ENCODE measurements at places on chromosomes 1 and 21.

DNA sequence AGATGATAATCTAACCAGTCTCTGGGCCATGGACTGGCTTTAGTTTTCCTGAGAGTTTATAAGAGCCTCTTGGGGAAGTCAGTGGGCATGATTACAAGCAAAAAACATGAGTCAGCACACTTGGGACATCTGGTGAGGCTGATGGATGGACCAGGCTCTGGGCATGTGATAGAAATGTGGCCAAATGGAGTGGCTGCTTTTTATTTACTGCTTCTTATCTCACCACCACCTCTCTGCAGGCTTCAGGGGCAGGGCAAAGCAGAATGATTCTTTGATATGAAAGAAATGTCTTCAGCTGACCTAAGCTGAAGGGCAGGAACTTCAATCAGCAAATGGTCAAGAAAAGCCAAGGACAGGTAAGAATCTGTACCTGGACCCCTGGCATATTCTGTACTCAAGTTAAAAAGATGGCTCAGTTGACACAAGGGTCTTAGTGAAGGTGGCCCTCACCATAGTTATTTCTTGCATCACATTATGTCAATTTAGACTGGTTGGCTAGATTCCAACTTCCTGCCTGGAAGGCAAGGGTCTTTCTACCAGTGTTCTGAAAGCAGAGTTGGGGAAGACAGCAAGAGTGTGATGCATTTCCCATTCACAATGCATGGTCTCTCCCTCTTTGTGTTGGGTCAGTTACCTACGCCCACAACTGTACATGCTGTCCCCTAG is 162.8 kb downstream of the FASLG start:
- DNase-seq: no peak

- no peak for DNase-seq
Observed at GRCh38 chr1:204971517-204972336, 71.3 kb upstream of the CNTN2 start.

DNA sequence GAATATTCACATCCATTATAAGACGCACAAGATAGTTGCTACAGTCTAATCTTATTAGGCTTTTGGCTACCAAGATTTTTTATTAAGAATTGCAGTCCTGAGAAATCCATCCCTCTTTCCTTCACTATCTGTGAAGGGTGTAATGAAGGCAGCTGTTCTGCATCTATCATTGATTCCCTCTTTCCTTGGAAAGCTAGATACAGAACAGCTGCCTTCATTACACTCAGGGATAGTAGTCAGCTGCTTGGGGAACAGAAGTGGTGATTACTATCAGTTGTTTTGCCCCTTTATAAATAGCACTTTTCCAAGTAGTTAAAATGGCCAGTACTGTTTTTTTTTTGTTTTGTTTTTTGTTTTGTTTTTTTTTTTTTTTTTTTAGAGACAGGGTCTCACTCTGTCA is 70.2 kb downstream of the IARS2 start:
- DNase-seq: no peak

GRCh38 chr21:45257673-45258341 is 29.9 kb downstream of the POFUT2 start:
- DNase-seq: no peak

- no peak for DNase-seq
Observed at GRCh38 chr1:4638345-4638729, 16.1 kb upstream of the AJAP1 start.

DNA sequence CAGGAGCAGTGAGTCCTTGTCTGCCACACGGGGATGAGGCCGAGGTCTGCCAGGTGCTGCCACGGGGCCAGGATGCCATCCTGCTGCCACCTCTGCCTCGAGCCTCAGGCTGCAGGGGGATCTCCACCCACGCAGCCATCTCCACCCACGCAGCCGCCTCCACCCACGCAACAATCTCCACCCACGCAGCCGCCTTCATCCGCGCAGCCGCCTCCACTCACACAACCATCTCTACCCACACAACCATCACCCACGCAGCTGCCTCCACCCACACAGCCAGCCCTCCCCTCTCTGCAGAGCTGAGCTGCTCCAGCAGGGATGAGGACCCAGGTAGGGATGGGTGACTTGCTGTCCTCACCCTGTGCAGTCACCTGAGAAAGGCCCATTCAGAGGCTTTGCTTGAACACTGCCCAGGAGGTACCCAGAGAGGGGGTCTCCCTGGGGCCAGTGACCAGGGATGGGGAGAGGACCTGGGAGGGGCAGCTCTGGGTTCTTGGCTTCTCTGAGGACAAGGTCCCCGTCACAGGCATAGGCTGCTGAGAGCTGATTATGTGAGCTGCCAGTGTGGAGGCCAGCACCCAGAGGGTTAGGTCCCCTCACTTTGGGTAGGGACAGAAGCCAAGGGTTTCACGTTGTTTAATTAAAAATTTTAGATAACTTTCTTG is 46.6 kb upstream of the TTC34 start:
- no peak for DNase-seq

- peak; percentile 14 for DNase-seq
Observed at GRCh38 chr1:25472471-25472870, 41.8 kb downstream of the MACO1 start.

DNA sequence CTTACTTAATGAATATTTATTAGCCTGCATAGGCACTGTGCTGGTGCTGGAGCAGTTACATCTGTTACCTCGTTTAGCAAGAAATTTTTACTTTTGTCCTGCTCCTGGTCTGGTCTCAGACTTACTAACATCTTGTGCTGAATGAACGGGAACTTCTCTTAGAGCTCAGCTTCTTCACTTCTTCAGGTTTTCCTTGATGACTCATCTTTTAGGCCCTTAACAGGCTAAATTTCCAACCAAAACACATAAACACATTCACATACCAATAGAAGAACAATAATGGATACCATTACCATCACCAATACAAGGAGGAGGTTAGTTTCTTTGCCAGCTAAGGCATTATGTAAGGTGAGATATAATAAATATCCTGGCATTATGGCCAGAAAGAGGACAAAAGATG is 68.9 kb downstream of the IFI44 start:
- DNase-seq: no peak

DNA sequence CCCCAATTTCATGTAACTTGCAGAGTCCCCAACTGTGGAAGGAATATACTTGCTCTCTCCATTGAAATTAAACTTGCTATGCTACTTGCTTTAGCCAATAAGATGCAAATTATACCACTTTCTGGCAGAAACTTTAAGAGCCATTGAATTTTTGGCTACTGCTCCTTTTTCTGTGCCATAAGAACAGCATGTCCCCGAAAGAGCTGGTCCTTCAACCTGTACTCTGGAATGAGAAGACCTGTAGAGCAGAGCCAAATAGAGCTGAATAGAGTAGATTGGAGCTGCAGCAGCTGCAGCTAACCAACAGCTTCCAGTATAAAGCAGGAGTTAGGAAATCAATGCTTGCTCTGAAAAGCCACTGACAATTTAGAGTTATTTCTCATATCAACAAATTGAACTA is 472.3 kb upstream of the B3GALT2 start:
- DNase-seq: no peak

GRCh38 chr1:201625226-201625761 is 86.4 kb downstream of the NAV1 start:
- DNase-seq: no peak

GRCh38 chr21:17441370-17441769 is 71.5 kb upstream of the CXADR start:
- no peak for DNase-seq

GRCh38 chr1:119954476-119955422 is 58.4 kb upstream of the ADAM30 start:
- DNase-seq: no peak

DNA sequence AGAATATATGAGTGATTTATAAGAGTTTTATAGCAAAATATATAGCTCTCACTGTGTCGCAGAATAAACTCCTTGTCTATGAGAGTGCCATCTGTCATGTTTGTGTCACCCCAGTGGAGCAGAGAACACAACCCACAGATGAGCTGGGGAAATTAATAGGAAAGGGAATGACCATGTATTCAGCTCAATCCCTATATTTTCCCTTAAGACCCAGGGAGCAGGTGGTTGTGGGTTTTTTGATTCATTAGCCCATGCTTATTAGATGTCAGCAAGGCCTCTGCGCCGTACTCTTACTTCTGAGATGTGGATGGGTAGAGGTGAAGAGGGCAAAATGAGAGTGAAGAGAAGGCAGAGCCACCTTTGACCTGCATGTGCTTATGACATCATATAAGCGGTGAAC is 4.1 kb upstream of the GREM2 start:
- no peak for DNase-seq
